ENCODE measurements at places on chromosomes 4 and X.

- no peak for DNase-seq
Observed at GRCh38 chr4:22233230-22233629, 282.6 kb downstream of the ADGRA3 start.

DNA sequence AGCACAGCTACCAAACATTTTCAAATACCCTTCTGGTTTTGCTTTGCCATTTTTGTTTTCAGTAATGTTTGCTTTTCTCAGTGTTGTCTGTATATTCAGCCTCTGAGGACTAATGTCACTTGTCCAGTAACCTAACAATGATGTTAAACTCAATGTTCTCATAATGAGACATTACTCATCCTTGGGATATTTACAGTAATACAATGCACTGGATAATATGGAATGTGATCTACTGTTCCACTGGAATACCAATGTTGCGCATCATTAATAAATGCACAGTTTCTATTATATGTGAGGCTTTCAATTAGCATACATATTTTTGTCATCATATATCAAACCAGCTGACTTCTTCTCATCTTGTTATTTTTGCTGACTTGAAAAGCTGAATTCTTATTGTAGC lies 259.1 kb downstream of the SH2D1A start:
- no peak for DNase-seq

- no peak for DNase-seq
Observed at GRCh38 chr4:150078041-150078578, at the start of gene DCLK2. DCLK2 (plus strand) TSS chr4:150078445; CDS start chr4:150079028, 583 bp downstream.

GRCh38 chr4:4631150-4631549 lies 89.3 kb upstream of the STX18 start:
- DNase-seq = no peak

DNA sequence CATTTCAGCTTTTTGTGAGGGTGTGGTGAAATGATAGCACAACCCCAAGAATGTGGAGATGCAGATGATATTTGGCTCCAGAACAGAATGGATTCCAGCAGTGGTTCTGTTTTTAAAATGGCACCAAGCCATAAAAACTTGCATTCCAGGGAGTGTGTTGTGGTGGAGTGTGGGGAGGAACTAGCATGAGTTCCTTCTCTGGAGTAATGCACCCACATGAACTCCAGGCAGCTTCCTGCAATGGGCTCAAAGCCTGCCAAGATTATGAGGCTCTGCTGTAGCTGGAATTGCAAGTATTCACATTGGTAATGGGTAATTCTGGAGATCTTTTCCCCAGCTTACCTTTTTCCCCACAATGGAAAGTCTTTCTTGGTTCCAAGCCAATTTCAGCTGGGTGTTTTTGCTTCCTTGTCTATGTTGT lies 161.4 kb downstream of the RAB28 start:
- peak; percentile 20 for DNase-seq

Data from HS-5 (cell line).